ENCODE measurements at places on chromosomes 2 and 18.

GRCh38 chr2:224025874-224026273 is 13.2 kb downstream of the SERPINE2 start:
- no peaks in the 10 kb centered on the region for H3K4me1 ChIP-seq
- H3K27ac ChIP-seq, result no peak overlapping the region
- DNase-seq, result no peak
- H3K4me3 ChIP-seq, result no peak overlapping the region
- no peaks in the 10 kb centered on the region for H3K36me3 ChIP-seq

- H3K27me3 ChIP-seq, result no peaks in the 10 kb centered on the region
- no peak overlapping the region for H3K4me3 ChIP-seq
- H3K36me3 ChIP-seq, result no peaks in the 10 kb centered on the region
- H3K4me1 ChIP-seq, result no peaks in the 10 kb centered on the region
- H3K27ac ChIP-seq, result no peak overlapping the region
Observed at GRCh38 chr2:235727174-235727573, 233.3 kb downstream of the AGAP1 start.

DNA sequence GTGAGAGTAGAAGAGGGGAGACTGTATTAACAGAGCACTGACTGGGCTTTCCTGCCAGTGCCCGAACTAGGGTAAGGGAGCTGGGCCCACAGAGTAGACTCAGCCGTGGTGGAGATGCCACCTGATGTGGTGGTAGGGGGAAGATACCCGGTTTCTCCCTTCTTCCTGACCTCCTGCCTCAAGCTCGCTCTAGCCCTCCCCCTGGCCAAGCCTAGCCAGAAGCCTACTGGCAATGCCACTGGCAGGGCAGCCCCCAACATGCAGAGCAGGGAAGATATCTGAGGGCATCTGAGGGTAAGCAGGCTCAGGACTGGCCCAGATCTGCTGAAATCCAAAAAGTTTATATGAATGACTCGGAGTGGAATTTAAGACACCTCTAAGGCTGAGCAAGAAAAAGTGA is 162.6 kb upstream of the SMAD2 start:
- no peak overlapping the region for H3K4me3 ChIP-seq
- no peak for DNase-seq
- H3K27me3 ChIP-seq, result no peaks in the 10 kb centered on the region
- H3K4me1 ChIP-seq, result peaks cover 1% of the 10 kb centered on the region
- H3K36me3 ChIP-seq, result no peaks in the 10 kb centered on the region

DNA sequence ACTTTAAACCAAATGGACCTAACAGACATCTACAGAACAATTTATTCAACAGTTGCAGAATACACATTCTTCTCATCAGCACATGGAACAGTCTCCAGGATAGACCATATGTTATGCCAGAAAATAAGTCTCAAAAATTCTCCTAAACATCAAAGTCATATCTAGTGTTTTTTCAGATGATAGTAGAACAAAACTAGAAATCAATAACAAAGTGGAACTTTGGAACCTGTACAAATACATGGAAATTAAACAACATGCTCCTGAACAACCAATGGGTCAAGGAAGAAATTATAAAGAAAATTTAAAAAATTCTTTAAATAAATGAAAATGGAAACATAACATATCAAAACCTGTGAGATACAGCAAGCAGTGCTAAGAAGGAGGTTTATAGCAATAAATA is 194.1 kb upstream of the SIX2 start:
- no peak overlapping the region for H3K27ac ChIP-seq
- no peak overlapping the region for H3K4me3 ChIP-seq
- H3K27me3 ChIP-seq, result no peaks in the 10 kb centered on the region
- no peaks in the 10 kb centered on the region for H3K36me3 ChIP-seq

DNA sequence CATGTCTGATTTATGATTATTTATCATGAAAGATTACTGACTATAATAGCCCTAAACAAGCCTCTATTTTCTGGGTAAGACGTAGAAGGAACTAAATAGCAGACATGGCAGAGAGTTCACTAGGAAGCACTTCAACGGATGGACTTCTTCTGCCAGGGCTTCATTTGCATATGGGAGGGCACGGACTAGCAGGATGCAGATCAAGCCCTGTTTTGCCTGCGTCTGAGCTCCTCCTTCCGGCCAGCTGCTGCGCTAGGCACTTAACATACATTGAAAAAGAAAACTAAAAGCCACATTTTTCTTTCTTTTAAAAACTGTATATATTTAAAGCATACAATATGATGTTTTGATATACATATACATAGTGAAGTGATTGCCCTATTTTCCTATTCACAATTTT is 340.0 kb upstream of the MEX3C start:
- H3K4me1 ChIP-seq, result no peaks in the 10 kb centered on the region
- H3K27ac ChIP-seq, result no peak overlapping the region
- no peaks in the 10 kb centered on the region for H3K27me3 ChIP-seq
- no peak overlapping the region for H3K4me3 ChIP-seq
- DNase-seq, result peak; percentile 54
- no peaks in the 10 kb centered on the region for H3K36me3 ChIP-seq

All from lung (tissue), 17 donors.